ENCODE measurements at places on chromosomes 11 and 22. TPM values are rescaled to one million over a fixed set of nuclear protein-coding genes. Genes with fewer than 3 reads are reported as not detected.

GRCh38 chr11:130400781-130401483 is 27.5 kb downstream of the ADAMTS8 start:
- no peaks in the 10 kb centered on the region for H3K27me3 ChIP-seq
- peaks cover 41% of the 10 kb centered on the region for H3K4me1 ChIP-seq
- H3K27ac ChIP-seq, result peak overlapping the region; percentile 5
- no peak for DNase-seq
- H3K4me3 ChIP-seq, result no peak overlapping the region
- H3K36me3 ChIP-seq, result no peaks in the 10 kb centered on the region

DNA sequence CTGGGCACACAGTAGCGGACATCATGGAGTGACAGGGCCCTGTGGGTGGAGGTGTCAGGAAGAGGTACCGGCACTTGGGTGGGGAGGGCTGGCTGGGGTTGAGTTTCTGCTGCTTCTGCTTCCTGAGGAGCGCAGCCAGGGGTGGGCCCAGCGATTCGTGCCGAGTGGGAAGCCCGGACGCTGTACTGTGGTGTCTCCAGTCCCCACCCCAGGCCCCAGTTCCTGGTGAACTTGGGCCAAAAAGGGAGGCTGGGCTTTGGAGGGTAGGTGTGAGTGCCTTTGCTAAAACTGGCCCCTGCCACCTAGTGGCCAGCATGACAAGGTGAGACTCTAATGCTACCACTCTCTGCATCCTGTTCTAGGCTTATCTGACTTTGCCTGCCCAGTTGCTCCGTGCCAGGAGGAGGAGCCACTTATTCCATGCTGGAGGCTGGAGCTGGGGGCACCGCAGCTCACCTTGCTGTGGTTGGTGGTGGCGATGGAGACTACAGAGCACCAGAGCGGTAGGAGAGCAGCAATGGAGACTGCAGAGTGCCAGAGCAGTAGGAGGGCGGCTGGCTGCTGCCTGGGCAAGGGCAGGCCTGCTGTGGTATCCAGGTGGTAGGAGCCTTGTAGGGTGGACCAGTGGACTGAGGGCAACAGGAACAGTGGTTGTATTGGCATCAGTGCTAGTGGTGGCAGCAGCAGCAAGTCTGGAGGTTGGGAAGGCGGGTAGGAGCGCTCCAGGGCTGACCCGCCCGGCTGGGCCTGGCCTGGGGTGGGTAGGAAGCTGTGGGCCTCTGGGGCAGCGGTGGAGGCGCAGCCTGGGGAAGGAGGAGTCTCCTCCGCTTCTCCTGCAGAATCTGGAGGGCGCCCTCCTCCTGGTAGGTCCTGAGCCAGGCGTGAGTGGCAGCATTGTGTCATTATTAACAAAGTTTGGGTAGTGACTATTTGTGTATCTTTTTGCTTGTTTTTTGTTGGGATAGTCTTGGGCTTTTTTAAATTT is 2.2 kb upstream of the RFPL2 start:
- no peak for DNase-seq
- no peak overlapping the region for H3K4me3 ChIP-seq
- peaks cover 16% of the 10 kb centered on the region for H3K27me3 ChIP-seq

Gene TMPRSS13
- total RNA-seq, result not detected

- no peak for DNase-seq
- H3K27me3 ChIP-seq, result no peaks in the 10 kb centered on the region
- no peaks in the 10 kb centered on the region for H3K36me3 ChIP-seq
- H3K4me3 ChIP-seq, result no peak overlapping the region
- H3K4me1 ChIP-seq, result no peaks in the 10 kb centered on the region
- no peak overlapping the region for H3K27ac ChIP-seq
These were observed 37.6 kb upstream of the CEP295 start for GRCh38 chr11:93623920-93624319.

Gene TMEM86A
- 4.7 TPM for total RNA-seq

GRCh38 chr22:49929211-49929979 is 11.0 kb downstream of the CRELD2 start:
- peaks cover 2% of the 10 kb centered on the region for H3K36me3 ChIP-seq
- DNase-seq, result no peak
- peaks cover 7% of the 10 kb centered on the region for H3K27me3 ChIP-seq
- H3K4me3 ChIP-seq, result no peak overlapping the region

DNA sequence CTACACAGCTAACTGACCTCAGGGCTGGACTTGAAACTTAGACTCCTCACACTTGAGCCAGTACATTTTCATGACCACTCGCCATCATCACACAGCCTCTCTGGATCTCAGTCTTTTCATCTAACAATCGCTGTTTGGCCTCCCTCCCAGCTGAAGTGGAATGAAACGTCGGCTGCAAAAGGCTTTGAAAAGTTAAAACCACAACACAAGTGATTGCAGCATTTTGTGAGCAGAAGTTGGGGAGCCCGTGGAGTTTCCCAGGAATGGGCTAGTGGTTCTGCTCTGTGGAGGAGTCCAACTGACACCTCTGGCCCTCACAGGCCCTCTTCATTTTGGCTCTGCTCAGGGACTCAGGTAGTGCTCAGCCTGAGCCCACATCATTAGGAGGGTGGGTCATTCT is 35.9 kb upstream of the TRIM29 start:
- DNase-seq, result no peak
- H3K27me3 ChIP-seq, result peaks cover 9% of the 10 kb centered on the region
- no peaks in the 10 kb centered on the region for H3K36me3 ChIP-seq

DNA sequence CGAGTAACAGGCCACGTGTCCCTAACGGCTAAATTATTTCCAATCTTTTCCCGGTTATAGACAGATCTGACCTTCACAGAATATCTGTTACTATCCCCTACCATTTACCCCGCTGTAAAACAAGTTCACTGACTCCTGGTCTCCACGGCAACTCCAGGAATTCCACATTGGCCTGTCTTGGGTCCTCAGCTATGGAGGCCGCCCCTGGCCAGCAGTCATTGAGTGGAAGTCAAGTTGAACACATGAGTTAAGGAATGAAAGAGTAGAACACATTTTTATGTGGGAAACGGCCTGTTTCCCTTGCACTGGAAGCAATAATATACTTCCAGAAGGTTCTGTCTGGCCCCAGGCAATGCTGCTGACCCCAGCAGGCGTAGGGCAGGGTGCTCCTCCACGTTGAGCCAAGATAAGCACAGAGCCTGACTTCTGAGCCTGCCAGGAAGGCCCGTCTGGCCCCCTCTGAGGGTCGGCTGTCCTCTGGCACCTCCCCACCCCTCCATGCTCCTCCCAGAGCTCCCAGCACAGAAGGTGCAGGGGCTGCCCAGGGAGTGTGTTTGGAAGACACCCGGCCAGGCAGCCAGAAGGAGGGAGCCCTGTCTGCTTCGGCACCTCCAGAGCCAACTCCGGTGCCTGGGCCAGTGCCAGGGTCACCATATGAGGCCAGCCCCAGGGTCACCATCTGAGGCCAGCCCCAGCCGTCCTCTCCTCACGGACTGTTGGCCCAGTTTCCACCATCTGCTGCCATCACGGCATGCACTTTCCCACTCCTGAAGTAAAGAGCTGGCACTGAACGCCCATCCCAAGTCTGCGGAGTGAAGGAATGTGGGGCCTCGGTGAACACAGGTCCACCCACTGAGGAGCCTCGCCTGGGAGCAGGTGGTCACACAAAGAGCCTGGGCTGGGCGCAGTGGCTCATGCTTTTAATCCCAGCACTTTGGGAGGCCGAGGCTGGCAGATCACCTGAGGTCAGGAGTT is 813.2 kb downstream of the BRD1 start:
- no peaks in the 10 kb centered on the region for H3K36me3 ChIP-seq
- no peaks in the 10 kb centered on the region for H3K4me1 ChIP-seq
- no peak overlapping the region for H3K27ac ChIP-seq
- H3K4me3 ChIP-seq, result no peak overlapping the region
- no peaks in the 10 kb centered on the region for H3K27me3 ChIP-seq

- no peak overlapping the region for H3K27ac ChIP-seq
- H3K27me3 ChIP-seq, result peaks cover 3% of the 10 kb centered on the region
- H3K36me3 ChIP-seq, result no peaks in the 10 kb centered on the region
- H3K4me1 ChIP-seq, result no peaks in the 10 kb centered on the region
These were observed 8.7 kb downstream of the MS4A15 start for GRCh38 chr11:60765355-60765754.

- H3K27me3 ChIP-seq, result no peaks in the 10 kb centered on the region
These were observed 14.1 kb downstream of the MS4A1 start for GRCh38 chr11:60469723-60470122.

GRCh38 chr11:113578033-113578380 is 102.8 kb upstream of the DRD2 start:
- H3K27ac ChIP-seq, result no peak overlapping the region
- H3K27me3 ChIP-seq, result no peaks in the 10 kb centered on the region
- no peak overlapping the region for H3K4me3 ChIP-seq
- DNase-seq, result no peak
- peaks cover 4% of the 10 kb centered on the region for H3K4me1 ChIP-seq

Gene SCGB1A1
- not detected for total RNA-seq

Gene SLC22A9
- not detected for total RNA-seq

Data from heart left ventricle (tissue), 16 donors.